ENCODE measurements at places on chromosomes 3 and 15. TPM values are rescaled to one million over a fixed set of nuclear protein-coding genes. Genes with fewer than 3 reads are reported as not detected.

Gene CADPS
- polyA plus RNA-seq: 10.5 TPM

Gene GOLGA6L7
- not detected for polyA plus RNA-seq

Gene KNL1
- polyA plus RNA-seq: 0.12 TPM

Gene SATB1
- 14.6 TPM for polyA plus RNA-seq

Gene SPESP1
- polyA plus RNA-seq: 2.5 TPM

Gene HRH1
- polyA plus RNA-seq: 3.8 TPM

Gene CCNB2
- polyA plus RNA-seq: 0.44 TPM

Gene MYO5C
- 14.5 TPM for polyA plus RNA-seq

Gene GOLGA8T
- 0.18 TPM for polyA plus RNA-seq

Gene LOXL1
- polyA plus RNA-seq: 6.7 TPM

Gene ITIH3
- 0.53 TPM for polyA plus RNA-seq

Gene ALG1L2
- polyA plus RNA-seq: not detected

Gene CCR2
- polyA plus RNA-seq: 0.11 TPM

Gene GPR176
- 4.6 TPM for polyA plus RNA-seq

Gene WDR49
- not detected for polyA plus RNA-seq

Gene CHDH
- polyA plus RNA-seq: 0.22 TPM

Gene CLPX
- 13.4 TPM for polyA plus RNA-seq

Gene AADACL2
- 0.21 TPM for polyA plus RNA-seq

Gene MST1R
- 7.7 TPM for polyA plus RNA-seq

Gene GPR62
- polyA plus RNA-seq: 0.28 TPM

Gene ABHD14A
- polyA plus RNA-seq: 17.2 TPM

Gene CKMT1B
- polyA plus RNA-seq: 10.0 TPM

Gene CDC25A
- polyA plus RNA-seq: 0.19 TPM

Gene GBE1
- polyA plus RNA-seq: 18.2 TPM

Gene GABRB3
- 0.34 TPM for polyA plus RNA-seq

Gene IREB2
- polyA plus RNA-seq: 7.5 TPM

Gene LIPC
- polyA plus RNA-seq: 0.28 TPM

Gene IMPG2
- polyA plus RNA-seq: 0.03 TPM

Gene RASSF1
- polyA plus RNA-seq: 44.6 TPM

Gene XIRP1
- 0.51 TPM for polyA plus RNA-seq

Gene LCMT2
- 2.1 TPM for polyA plus RNA-seq

Gene CFAP91
- polyA plus RNA-seq: 5.0 TPM

Gene PLSCR2
- 0.14 TPM for polyA plus RNA-seq

Gene CPB1
- 8,047 TPM for polyA plus RNA-seq

Gene PLSCR5
- polyA plus RNA-seq: not detected

Gene HYAL1
- polyA plus RNA-seq: 6.3 TPM

Gene ITIH1
- 0.30 TPM for polyA plus RNA-seq

Gene LDHAL6B
- 0.03 TPM for polyA plus RNA-seq

Gene RASA2
- polyA plus RNA-seq: 4.1 TPM

Gene SLC9C1
- polyA plus RNA-seq: not detected

Gene RPUSD2
- polyA plus RNA-seq: 7.7 TPM

Gene NLGN1
- 0.23 TPM for polyA plus RNA-seq

Gene MORC1
- 0.01 TPM for polyA plus RNA-seq

Gene TIMP4
- polyA plus RNA-seq: 374 TPM

Gene SYNPR
- polyA plus RNA-seq: not detected

Gene FANCI
- 1.6 TPM for polyA plus RNA-seq

Gene TMEM207
- not detected for polyA plus RNA-seq

Gene MINAR1
- 0.07 TPM for polyA plus RNA-seq

Gene TRPC1
- 4.3 TPM for polyA plus RNA-seq

Gene CLDN18
- 5.6 TPM for polyA plus RNA-seq

Gene CCR8
- polyA plus RNA-seq: not detected

Data from adipose tissue (tissue), 3 donors.